ENCODE measurements at places on chromosomes 12 and 14.
A peak's percentile ranks its signal among the peaks of the same experiment; 100 is the strongest.

DNA sequence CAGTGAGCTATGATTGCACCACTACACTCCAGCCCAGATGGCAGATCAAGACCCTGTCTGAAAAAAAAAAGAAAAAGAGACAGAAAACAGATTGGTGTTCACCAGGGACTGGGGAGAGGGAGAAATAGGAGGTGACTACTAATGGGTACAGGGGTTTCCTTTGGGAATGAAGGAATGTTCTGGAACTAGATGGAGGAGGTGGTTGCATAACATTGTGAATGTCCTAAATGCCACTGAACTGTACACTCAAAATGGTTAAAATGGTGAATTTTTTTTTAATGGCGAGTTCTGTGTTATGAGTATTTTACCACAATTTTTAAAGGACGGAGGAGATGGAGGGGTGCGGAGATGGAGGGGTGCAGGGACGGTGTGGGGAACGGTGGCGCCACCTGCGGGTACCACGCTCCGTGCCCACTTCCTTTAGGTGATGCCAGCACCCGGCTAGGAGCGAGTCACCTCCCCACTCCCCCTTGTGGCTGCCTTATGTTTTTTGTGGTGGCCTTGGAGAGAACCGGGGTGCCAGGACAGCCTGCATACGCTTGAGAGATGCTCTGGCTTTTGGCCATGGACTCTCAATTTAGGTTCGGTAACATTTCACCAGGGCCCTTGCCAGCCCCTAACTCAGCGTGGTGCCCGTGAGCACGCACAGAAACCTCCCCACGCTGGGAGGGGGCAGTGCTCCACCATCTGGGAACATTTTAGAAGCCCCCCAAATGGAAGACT is 16.1 kb downstream of the UBC start:
- peak; percentile 79 for DNase-seq

DNA sequence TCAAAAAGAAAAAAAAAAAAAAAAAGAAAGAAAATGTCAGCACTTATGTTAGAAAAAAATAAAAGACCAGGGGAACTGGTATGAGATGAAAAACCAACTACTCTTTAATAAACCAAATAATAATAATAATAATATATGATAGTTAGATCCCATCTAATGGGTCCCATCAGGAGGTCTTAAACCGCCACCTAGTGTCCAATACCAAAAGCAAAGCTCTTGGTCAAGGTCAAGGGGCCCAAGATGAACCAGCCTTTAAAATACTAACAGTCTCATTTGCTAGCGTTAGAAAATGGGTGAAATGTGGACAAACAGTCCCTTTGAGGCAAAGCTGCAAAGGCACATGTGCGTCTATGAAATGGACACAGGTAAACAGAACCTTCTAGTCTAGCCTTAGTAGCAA is 12.3 kb downstream of the BRAP start:
- no peak for DNase-seq

GRCh38 chr12:103326190-103326589 is 169.6 kb downstream of the C12orf42 start:
- DNase-seq, result peak; percentile 3

- no peak for DNase-seq
These were observed 628.2 kb upstream of the FOXG1 start for GRCh38 chr14:28138341-28138740.

DNA sequence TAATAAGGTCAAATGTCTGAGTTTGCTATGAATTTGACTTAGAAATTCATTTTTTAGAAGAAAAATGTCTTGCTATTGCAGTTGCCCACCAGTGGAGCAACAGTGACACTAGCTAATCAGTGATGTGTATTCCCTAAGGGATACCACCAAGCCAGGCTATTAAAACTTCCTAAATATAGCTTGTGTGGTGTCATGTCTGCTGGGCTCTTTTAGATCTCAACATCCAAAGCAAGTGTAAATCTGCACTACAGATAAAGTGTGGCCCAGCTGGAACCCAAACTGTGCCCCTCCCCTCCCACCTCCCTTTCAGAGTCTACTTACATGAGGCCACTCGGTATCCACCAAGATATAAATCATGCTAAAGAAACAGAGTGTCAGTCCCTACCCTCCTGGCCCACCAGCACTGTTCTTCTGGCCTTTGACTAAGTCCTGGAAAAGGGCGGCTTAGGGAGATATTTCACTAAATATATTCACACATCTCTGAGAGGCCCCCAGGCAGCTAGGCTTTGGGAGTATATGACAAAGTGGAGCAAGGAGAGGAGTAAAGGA is 53.8 kb downstream of the SLC35F4 start:
- DNase-seq, result no peak

- DNase-seq, result no peak
These were observed 107.3 kb downstream of the BCL11B start for GRCh38 chr14:99164712-99165111.

- DNase-seq, result no peak
These were observed 5.0 kb upstream of the RFLNA start for GRCh38 chr12:124289634-124290600.

- no peak for DNase-seq
These were observed 27.7 kb downstream of the DIO3 start for GRCh38 chr14:101588990-101589389.

- no peak for DNase-seq
These were observed 156.0 kb upstream of the ARHGAP5 start for GRCh38 chr14:31920989-31921650.

DNA sequence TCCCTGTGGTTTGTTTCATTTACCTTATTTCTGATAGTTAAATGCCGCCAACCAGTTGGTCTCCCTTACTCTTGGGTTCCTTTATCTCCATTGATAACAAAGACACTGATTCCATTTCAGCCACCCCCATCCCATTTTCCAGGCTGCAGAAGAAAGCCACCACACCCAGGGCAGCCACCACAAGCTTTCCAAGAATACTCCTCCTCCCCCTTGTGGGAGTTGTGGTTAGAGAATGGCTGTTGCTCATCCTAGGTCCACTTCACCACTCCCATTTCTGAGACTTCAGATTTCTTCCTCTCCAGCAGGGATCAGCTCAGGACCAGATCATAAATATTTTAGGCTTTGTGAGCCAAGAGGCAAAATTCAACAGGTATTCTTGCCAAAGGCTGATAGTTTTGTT is 73.9 kb downstream of the ANO4 start:
- DNase-seq, result no peak

GRCh38 chr12:11861155-11861863 is 209.4 kb upstream of the BCL2L14 start:
- no peak for DNase-seq

DNA sequence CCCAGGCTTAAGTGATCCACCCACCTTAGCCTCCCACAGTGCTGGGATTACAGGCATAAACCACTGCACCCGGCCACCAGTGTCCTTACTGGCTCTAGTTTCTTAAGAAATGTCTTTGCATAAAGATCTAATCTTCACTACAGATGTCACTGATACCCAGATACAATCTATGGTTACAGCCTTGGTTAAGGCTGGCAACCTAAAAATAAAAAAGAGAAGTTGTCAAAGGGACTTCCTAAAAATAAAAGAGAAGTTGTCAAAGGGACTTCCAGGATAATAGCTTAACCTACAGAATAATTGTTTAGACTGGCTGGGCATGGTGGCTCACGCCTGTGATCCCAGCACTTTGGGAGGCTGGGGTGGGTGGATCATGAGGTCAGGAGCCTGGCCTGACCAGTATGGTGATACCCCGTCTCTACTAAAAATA is 27.6 kb downstream of the ETFBKMT start:
- DNase-seq, result no peak

DNA sequence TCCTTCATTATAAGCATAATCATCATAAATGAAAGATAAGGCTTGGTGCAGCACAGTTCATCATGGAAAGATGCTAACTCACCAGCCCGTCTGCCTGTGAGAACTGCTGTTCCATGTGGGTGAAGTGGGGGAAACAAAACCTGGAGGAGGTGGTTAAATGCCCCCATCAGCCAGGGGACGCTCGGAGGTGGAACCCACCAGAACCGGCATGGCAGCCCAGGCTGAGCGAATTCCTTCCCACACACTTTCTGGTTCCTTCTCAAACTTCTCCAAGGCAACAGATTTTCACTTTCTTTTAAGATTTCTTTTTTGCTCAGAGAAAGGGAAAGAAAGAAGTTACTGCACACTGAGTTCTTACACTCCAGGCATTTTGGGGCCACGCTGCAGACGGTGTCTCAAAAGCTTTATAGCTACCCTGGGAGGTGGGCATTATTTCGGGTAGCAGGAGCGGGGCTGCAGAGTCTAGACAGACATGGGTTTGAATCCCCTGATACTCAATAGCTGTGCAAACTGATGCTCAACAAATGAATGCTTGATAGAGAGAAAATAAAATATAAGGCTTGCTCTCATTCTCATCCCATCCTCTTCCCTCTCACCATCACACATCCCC is 190.7 kb downstream of the BCL11B start:
- no peak for DNase-seq

DNA sequence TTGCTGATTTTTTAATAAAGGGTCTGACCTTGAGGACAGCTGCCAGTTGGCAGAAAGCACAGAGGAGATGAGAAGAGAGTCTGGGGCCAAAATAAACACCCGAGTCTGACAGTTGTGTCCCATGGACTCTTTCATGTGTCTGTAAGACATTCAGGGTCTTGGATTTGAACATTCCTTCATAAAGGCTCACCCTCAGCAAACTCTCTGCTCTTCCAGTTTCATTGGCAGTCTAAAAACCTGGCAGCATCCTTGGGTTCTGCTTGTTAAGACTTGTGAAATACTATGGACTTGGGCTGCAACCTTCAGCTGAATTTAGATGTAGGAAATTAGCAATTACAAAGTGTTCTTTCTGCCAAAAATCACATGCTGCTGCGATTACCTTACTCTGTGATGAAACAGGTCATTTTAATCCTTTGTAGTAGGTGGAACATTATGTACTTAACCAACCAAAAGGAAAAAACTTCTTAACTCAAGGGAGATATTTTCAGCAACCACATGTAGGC is 32.0 kb upstream of the LMNTD1 start:
- no peak for DNase-seq

DNA sequence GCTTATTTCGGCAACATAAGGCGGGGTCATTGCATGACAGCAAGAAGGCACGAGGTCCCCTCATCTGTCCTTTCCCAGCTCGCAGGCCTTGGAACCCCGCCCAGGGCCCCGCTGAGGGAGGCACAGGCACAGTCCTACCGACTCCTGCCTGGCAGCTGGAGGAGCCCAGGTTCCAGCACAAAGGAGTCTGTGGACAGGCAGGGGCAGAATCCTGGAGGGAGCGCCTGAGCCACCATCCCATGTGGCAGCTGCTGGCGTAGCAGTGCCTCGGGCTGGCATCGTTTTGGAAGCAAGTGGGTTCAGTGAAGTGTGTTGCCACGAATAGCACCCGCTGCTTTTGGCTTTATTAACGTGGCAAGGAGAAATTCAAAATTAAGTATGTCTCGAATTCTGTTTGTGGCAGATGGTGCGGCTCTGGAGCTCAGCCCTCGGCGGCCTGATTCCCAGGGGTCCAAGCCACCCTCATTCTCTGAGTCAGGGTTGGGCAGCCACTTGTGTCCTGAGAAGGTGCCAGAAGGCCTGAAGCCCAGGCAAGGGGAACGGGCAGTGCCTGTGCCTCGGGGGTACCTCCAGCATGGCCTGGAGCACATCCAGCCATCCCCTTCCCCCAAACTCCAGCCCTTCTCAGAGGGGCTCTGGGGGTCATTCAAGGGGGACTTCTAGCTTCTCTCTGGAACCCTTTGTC is 35.9 kb downstream of the SLC8B1 start:
- DNase-seq, result no peak

DNA sequence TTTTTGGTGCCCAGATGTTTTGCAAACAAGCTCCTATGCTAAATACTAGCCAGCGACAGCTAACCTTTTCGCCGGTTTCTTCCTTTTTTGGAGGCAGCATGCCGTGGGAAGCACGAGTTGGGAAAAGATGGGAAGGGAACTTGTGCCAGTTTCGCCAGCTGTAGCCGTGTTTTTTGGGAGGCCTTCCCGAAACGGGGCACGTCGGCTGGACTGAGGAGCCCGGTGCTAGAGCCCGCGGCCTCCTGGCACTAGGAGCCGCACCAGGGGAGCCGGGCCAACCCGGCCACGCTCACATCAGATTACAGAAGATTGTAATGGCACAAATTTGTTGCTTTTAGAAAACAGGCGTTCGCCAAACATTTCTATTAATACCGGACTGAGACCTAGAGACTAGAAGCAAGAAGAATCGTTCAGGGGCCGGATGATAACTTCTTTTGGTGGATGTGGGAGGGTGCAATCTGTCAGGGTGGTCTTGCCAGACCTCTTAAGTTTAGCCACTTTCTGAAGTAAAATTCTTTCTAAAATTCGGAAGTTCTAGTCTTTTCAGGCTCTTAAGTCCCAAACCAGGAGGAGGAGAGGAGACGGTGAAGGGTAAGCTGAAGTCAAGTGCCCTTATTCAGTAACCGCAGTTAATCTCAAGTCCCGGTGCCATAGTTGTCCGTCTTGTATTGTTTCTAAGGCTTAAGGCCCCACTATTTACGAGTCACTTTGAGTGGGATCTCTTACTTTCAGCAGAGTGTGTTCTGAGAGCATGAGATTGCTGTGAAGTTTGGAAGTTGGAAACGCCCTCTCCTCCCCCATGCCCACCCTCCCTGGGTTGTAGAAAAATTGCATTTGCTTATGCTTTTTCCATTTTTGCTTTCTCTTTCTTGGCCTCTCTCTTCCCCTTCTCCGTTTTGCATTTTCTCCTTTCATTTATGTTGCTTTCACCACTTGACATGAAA is 1.3 kb downstream of the RASSF3 start:
- DNase-seq, result peak; percentile 19

DNA sequence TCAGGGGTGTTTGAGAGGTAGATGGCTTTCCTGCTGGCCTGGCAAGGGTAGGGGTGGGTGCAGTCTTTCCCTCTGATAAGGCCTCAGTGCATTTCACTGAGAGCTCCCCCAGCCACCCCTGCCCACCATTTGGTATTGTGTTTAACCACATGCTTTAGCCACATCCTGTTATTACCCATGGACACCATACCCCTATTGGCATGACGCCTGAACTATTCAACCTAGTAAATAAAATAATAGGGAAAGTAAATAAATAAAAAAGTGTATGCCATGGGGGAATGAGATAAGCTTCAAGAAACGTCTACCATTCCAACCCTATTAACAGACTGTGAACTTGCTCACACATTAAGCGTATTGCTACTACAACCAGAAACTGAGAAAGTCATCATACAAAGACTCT is 7.6 kb upstream of the LGR5 start:
- no peak for DNase-seq

All from activated CD4-positive, alpha-beta T cell treated with anti-CD3 and anti-CD28 coated beads for 48 hours (primary cell).